ENCODE measurements at places on chromosomes 2 and 18. TPM values are rescaled to one million over a fixed set of nuclear protein-coding genes. Genes with fewer than 3 reads are reported as not detected.

- DNase-seq: no peak
- H3K4me3 ChIP-seq: no peak overlapping the region
- no peak overlapping the region for H3K27ac ChIP-seq
- no peaks in the 10 kb centered on the region for H3K27me3 ChIP-seq
- no peaks in the 10 kb centered on the region for H3K36me3 ChIP-seq
These were observed 465.4 kb upstream of the TNP1 start for GRCh38 chr2:217325251-217325650.

GRCh38 chr2:80858965-80859364 is 554.4 kb upstream of the LRRTM1 start:
- H3K27me3 ChIP-seq: no peaks in the 10 kb centered on the region
- no peak overlapping the region for H3K4me3 ChIP-seq
- no peak overlapping the region for H3K27ac ChIP-seq
- H3K36me3 ChIP-seq: no peaks in the 10 kb centered on the region
- no peak for DNase-seq
- no peaks in the 10 kb centered on the region for H3K4me1 ChIP-seq

- DNase-seq: no peak
- H3K36me3 ChIP-seq: no peaks in the 10 kb centered on the region
- no peak overlapping the region for H3K27ac ChIP-seq
- no peaks in the 10 kb centered on the region for H3K27me3 ChIP-seq
These were observed 467.9 kb upstream of the SYT4 start for GRCh38 chr18:43744960-43745745.

DNA sequence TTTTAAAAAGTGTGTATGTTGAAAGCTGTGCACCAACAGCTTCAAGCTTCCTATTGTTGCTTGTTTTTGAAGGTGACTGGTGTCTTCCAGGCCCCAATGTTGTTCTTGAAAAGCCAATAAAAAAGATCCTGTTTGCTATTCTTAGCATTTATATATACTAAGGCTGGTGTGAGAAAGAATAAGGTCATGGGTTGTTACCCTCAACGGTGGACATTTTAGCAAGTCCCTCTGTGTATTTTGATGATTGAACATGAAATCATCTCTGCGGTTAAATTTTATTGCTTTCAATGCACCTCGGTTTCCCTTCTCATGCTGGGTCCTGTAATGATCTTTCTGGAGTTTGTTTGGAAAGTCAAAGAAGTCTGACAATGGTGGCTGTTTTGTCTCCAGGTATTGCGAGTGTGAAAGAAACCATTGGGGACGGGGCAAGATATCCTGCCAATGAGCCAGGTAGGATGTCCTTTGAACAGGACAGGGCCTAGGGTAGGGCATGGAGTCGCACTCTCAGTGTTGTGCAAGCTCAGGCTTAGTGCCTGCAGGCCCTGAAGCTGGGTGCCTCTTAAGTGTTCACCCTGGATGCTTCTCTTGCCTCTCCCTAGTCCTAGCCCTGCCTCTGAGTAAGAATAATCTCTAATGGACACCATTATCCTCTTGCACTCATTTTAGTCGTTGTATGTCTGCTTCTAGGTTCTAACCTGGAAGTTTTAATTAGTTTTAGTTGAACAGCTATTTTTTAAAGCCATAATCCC is 16.0 kb upstream of the KLF7 start:
- H3K27me3 ChIP-seq: no peaks in the 10 kb centered on the region
- DNase-seq: no peak
- no peak overlapping the region for H3K27ac ChIP-seq

DNA sequence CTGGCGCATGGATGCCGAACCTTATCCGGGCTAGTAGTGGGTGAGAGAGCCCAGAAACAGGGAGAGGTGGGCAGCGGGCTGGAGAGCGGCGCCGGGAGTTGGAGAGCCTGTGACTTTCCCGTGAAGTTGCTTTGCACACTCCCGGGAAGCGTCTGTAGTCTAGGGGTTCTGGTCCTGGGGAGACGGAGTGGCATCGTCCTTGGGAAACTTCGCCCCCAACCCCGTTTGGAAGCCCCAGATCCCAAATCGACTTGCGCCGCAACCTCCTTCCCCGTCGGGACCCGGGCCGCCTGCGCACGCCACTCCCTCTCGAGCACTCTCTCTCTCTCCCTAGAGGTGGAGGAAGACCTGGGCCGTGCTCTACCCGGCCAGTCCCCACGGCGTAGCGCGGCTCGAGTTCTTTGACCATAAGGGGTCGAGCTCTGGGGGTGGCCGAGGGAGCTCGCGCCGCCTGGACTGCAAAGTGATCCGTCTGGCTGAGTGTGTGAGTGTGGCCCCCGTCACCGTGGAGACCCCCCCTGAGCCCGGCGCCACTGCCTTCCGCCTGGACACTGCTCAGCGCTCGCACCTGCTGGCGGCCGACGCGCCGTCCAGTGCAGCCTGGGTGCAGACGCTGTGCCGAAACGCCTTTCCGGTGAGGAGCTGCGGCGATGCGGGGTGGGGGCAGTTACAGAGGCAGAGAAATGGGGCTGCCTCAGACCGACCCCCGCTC is 456 bp downstream of the DOK1 start:
- peak overlapping the region; percentile 98 for H3K4me3 ChIP-seq
- DNase-seq: peak; percentile 39
- no peaks in the 10 kb centered on the region for H3K4me1 ChIP-seq
- no peaks in the 10 kb centered on the region for H3K27me3 ChIP-seq

GRCh38 chr2:41870265-41870585 is 177.6 kb upstream of the PKDCC start:
- DNase-seq: no peak
- peaks cover 5% of the 10 kb centered on the region for H3K4me1 ChIP-seq
- H3K4me3 ChIP-seq: no peak overlapping the region
- no peaks in the 10 kb centered on the region for H3K36me3 ChIP-seq
- no peak overlapping the region for H3K27ac ChIP-seq

DNA sequence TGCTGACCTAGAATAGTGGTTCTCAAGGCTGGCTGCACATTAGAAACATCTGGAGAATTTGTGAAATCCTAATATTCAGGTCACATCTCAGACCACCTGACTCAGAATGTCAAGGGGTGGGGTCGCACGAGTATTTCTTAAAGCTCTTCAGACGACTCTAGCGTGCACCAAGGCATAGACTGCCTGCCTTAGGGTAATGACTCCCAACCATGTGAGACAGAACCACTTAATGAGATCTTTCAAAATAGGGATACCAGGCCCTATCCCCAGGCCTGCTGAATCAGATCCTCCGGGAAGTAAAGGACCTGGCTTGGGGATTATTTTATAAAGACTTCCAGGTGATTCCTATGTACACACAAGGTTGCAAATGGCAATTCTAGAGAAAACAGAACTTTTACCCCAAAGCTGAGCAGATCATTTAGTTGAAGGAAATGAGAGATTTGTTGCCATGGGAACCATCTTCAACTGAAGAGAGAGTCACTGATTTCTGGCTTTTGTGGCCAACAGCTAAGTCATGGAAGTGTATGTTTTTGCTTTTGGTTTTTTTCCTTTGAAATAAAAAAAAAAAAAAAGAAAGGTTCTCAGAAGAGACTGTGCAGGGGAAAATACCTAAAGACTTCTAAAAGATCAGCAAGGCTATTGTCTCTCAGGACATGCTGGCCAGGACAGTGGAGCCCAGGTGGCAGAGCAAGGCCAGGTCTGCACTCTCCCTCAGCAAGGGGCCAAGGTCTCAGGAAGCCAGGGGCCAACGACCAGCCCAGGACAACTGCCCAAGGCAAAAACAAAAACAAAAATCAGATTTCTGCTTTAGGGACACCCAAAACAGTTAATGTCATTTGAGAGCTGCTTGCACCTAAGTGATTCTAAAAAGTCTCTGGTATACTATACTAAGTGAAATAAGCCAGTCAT is 15.3 kb upstream of the LOXHD1 start:
- DNase-seq: no peak
- H3K27me3 ChIP-seq: no peaks in the 10 kb centered on the region
- H3K4me3 ChIP-seq: no peak overlapping the region
- no peaks in the 10 kb centered on the region for H3K36me3 ChIP-seq

- H3K4me1 ChIP-seq: no peaks in the 10 kb centered on the region
- H3K27ac ChIP-seq: no peak overlapping the region
- no peaks in the 10 kb centered on the region for H3K27me3 ChIP-seq
- DNase-seq: no peak
These were observed 166.9 kb downstream of the PDE11A start for GRCh38 chr2:177905640-177906039.

DNA sequence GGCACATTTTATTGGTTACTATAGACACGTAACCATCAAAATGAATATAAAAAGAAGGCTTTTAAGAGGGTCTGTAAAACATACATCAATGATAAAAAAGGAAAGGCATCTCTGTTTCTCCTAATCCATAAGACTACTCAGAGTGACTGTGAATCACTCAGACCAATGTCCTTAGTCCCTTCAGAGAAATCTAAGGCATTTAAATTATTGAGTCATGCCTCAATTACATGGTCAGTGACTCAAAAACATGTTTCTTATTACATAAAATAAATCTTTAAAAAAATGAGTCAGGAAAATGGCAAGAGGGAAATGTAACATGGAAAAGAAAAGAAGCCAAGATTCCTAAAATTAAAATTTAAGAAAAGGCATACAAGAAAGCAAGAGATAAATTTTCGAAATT is 146.6 kb downstream of the ERBB4 start:
- H3K27me3 ChIP-seq: no peaks in the 10 kb centered on the region
- no peak for DNase-seq
- no peak overlapping the region for H3K4me3 ChIP-seq

- peaks cover 19% of the 10 kb centered on the region for H3K4me1 ChIP-seq
- H3K36me3 ChIP-seq: no peaks in the 10 kb centered on the region
- H3K4me3 ChIP-seq: no peak overlapping the region
- no peak overlapping the region for H3K27ac ChIP-seq
These were observed 805 bp upstream of the TNFRSF11A start for GRCh38 chr18:62324181-62324828.

DNA sequence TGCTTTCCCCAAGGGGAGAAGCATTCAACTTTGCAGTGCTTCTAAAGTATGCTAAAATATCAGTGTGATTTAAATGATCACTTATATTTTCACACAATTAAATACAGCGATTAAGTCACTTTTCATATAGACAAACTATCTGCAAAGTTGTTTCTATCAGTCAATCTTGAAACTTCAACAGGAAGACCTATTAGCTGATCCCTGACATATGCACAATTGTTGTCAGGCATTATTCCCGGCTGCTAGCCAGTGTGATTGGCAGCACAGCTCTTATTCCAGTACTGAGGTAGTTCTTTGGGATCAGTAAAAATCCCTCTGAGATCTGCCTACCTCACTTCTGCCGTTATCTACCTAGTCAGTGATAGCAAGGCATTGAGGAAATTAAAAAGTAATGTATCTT is 629.5 kb downstream of the NR4A2 start:
- H3K4me1 ChIP-seq: no peaks in the 10 kb centered on the region
- no peaks in the 10 kb centered on the region for H3K36me3 ChIP-seq
- no peak overlapping the region for H3K4me3 ChIP-seq
- DNase-seq: no peak
- no peak overlapping the region for H3K27ac ChIP-seq

GRCh38 chr18:9535430-9535991 is 60.2 kb downstream of the RALBP1 start:
- peak; percentile 78 for DNase-seq
- H3K36me3 ChIP-seq: no peaks in the 10 kb centered on the region
- no peaks in the 10 kb centered on the region for H3K4me1 ChIP-seq
- no peaks in the 10 kb centered on the region for H3K27me3 ChIP-seq
- no peak overlapping the region for H3K4me3 ChIP-seq

GRCh38 chr18:63109022-63109421 is 210.5 kb downstream of the BCL2 start:
- H3K27ac ChIP-seq: no peak overlapping the region
- H3K27me3 ChIP-seq: no peaks in the 10 kb centered on the region
- peaks cover 8% of the 10 kb centered on the region for H3K4me1 ChIP-seq
- H3K36me3 ChIP-seq: no peaks in the 10 kb centered on the region

GRCh38 chr2:183349091-183349490 is 224.8 kb downstream of the NUP35 start:
- H3K4me3 ChIP-seq: no peak overlapping the region
- no peaks in the 10 kb centered on the region for H3K4me1 ChIP-seq
- H3K36me3 ChIP-seq: no peaks in the 10 kb centered on the region
- no peak overlapping the region for H3K27ac ChIP-seq
- no peaks in the 10 kb centered on the region for H3K27me3 ChIP-seq
- no peak for DNase-seq

GRCh38 chr2:119679526-119679837 is 481 bp downstream of the TMEM177 start:
- no peak for DNase-seq
- H3K4me3 ChIP-seq: peak overlapping the region; percentile 76
- H3K36me3 ChIP-seq: peaks cover 10% of the 10 kb centered on the region

DNA sequence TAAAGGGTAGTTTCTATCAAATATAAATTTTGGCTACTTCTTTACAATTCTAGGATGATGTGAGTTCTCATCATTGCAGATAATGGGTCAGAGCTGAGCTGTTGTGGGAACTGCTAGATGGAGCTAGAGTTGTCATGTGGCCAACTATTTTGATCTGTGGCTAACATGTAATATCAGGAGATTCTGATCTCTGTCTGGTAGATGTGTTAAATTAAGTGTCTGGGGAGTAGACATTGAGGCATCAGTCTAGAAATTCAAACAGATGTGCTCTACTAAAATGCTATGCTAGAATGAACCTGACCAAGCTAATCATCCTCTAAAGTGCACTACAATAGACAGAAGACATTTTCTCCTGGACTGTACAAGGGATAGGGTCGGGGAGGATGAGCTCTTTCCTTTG is 30.3 kb upstream of the DARS1 start:
- no peak overlapping the region for H3K27ac ChIP-seq
- H3K4me1 ChIP-seq: peaks cover 10% of the 10 kb centered on the region
- H3K4me3 ChIP-seq: no peak overlapping the region
- H3K36me3 ChIP-seq: no peaks in the 10 kb centered on the region
- no peaks in the 10 kb centered on the region for H3K27me3 ChIP-seq
- DNase-seq: no peak

The IL1B gene
- 5.9 TPM for polyA plus RNA-seq

The STARD6 gene
- polyA plus RNA-seq: not detected

The ASIC4 gene
- 16.3 TPM for polyA plus RNA-seq

The GAL3ST2 gene
- 0.16 TPM for polyA plus RNA-seq

The ADCY3 gene
- polyA plus RNA-seq: 20.1 TPM

The CFAP65 gene
- polyA plus RNA-seq: 0.16 TPM

The EFR3B gene
- 18.5 TPM for polyA plus RNA-seq

The GPR45 gene
- polyA plus RNA-seq: not detected

The TSGA10 gene
- 4.4 TPM for polyA plus RNA-seq
